ENCODE measurements at places on chromosomes 12 and 14.

DNA sequence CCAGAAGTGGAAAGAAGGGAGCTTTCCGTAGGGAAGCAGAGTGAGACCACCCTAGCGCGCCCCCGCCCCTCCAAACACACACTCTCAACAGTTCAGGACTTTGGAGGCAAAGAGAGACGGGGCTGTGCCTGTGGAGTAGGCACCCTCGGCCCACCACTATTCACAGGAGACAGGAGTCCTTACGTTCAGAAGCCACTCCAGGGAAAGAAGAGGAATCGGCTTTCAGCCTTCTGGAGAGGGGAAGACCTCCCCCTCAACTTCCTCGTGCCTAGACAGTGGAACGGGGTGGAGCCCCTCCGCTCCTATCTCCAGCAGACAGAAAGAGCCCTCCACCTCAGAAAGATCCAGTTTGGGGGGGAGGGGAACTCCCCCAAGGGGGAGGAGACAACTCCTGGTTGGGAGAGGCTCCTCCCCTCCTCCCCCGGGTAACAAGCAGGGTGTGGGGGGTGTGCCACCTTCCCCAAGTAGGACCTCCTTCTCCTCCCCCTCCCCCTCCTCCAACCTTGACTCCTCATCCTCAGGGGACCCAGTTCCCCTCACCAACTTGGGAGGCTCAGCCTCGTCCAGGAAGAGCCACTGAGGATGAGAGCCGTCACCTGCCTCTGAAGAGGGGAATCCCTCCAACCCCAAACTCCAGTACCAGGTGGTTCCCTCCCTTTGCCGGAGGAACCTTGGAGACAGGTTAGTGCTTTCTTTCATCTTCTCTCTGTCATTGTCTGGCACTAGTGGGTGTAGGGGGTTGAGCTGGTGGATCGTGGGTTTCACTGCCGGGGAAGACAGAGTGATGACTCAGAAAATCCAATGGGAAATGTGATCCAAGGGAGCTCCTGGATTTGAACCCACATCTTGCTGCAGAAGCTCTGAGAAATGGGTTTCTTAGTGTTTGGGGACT, 883 bp downstream of the FOXJ2 start:
- peak; percentile 65 for DNase-seq

- no peak for DNase-seq
Observed at GRCh38 chr14:49297102-49297501, 289.1 kb downstream of the RPS29 start.

- no peak for DNase-seq
Observed at GRCh38 chr14:90562652-90563051, 165.8 kb downstream of the CALM1 start.

GRCh38 chr14:102769049-102769327, 8.3 kb upstream of the TRAF3 start:
- no peak for DNase-seq

GRCh38 chr12:58671196-58671595, 249.1 kb downstream of the LRIG3 start:
- no peak for DNase-seq

GRCh38 chr12:12278899-12279298, 12.1 kb upstream of the LRP6 start:
- DNase-seq = no peak

- DNase-seq = no peak
Observed at GRCh38 chr12:105338966-105339365, 8.5 kb downstream of the C12orf75 start.

DNA sequence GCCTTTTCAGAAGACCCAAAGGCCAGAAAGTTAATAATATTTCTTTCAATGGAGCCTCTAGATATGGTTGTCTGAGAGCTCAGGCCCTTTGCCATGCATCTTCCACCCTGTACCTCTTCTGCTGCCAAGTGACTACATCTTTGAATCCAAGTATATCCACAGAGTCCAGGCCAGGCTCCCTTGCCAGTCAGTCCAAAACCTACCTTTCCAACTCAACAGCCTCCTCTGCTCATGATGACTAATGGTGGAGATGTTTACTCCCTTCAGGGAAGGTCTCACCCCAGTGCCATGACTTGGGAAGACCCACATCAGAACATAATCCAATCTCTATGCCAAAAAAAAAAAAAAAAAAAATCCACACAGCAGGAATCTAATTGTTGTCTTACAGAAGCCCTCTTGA, 20.4 kb downstream of the TTC9 start:
- DNase-seq = no peak

GRCh38 chr14:50920482-50921230, 23.6 kb downstream of the PYGL start:
- DNase-seq = no peak

DNA sequence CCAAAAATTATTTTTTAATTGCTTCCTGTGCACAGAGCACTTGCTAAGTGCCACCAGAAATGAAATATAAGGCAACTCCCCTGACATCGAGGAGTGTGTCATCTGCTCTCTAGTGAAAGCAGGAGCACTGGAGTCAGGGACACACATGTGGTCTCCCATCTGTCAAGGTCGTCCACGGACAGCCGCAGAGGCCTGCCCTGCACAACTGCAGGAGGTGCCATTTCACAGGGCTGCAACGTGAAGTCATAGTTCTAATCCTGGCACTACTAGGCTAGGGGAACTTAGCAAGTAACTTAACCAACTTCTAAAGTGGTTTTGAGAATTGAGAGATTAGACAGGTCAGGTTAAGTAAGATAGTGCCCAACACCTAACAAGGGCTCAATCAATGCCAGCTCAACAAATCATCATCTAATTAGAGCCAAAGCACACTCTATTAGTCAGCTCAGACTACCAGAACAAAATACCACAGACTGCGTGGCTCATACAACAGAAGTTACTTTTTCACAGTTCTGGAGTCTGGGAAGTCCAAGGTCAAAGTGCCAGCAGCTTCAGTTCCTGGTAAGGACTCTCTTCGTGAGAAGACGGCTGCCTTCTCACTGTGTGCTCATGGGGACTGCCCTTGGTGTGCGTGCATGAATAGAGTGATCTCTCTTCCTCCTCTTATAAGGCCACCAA, 30.7 kb downstream of the FOXN3 start:
- peak; percentile 28 for DNase-seq

DNA sequence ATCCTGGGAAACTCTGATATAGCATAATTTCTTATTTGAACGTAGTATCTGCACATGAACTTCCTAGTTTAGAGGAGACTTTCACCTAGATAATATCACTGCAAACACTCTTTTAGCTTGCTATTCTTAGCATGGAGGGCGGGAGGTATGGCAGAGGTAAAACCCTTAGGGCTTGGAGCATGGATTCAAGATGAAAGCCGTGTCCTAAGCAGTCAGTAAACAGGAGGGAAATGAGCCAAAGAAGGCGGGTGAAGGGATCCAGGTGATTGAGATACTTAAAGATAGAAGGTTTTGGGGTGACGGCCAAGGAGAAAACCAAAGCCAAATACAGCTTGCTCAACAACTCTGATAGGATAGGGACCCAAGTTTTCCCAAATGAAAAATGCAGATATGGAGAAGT, 107.1 kb upstream of the BCAT1 start:
- DNase-seq = no peak

- no peak for DNase-seq
Observed at GRCh38 chr12:11973396-11973795, 97.3 kb upstream of the BCL2L14 start.

- no peak for DNase-seq
Observed at GRCh38 chr12:65891987-65892481, 67.8 kb downstream of the HMGA2 start.

DNA sequence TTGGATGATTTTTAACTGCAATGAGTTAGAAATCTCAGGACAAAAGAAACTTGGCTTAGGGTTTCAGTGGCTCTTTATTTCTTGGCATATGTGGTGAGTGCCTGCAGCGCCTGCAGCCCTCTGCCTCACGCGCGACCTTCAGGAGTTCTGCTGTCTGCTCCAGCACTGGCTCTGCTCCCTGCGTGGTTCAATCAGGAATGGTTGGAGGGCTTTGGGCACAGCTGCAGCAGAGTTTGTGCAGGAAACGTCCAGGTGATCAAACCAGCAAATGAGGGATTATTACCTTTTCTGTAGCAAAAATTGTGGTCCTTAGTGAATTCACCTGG, 19.8 kb downstream of the PPM1H start:
- DNase-seq = no peak

DNA sequence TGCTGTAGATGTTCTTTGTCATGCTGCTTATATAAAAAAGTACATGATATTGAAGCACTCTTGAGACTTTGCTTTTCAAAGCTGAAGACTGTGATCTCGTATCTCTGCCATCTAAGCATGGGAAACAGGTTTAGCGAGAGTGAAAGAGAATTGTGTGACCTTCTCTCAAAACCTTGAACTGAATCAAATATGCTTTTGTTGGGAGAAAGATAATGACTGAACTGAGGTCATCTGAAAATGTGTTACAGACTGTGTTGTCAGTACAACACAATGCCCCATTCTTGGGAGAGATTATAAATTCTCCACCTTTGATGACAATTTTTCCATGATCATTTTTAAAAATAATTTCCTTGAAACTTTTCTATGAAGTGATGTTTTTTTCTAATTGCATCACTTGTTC, 272.1 kb upstream of the SEL1L start:
- no peak for DNase-seq

DNA sequence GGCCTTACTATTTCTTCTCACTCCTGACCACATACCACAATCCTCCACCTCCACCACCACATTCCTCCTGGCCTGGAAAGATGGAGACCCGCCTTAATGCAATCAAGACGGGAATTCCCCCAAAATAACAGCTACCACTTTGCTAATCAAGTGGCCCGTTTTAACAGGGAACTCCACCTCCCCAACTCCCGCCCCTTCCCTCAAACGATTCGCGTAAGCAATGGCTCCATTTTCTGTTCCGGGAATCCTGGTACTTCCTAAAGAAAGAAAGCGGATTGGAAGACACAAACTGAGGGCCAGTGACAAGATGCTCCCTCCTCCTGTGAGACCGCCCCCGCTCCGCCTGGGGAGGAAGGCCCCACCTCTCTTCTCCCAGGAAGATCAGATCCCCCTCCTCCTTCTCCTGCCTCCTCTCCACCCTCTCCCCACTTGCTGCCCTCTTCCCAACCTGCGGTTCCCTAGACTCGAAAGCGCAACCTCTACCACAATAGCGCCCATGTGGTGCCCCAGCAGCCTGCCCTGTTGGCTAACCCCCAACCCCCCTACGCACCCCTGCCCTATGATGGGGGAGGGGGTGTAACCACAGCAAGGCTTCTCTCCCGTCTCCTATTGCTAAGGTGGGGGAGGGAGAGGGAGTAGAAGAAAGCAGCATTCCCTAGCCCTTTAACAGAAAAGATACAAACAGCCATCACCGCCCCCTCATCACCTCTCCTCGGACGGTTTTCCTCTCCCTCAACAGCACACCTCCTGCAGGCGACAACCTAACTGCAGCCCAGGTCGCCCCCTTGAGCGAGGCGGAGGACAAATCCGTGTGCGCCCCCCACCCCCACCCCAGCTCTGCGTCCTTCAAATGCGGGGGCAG, 777 bp downstream of the ARF3 start:
- peak; percentile 59 for DNase-seq

GRCh38 chr12:32322354-32322753, 77.0 kb upstream of the FGD4 start:
- DNase-seq = no peak

GRCh38 chr14:90795744-90796143, 20.5 kb downstream of the TTC7B start:
- DNase-seq = no peak

DNA sequence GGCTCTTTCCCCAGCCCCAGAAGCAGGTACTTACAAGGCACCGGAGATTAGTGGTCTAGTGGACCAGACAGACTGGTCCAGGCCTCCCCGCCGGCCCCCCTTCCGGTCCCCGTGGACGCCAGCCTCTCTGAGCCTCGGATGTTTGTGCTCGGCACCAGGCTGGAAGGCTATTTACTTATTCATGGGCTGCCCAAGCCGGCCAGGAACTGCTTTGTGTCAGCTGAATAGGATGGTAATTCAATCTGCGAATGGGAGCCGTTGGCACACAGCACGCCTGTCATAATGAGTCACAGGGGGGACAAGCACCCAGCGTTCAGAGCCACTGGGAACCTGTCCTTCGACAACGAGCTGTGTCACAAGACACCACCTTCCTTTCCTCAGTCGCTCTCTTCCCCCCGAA, 82.3 kb downstream of the RIMBP2 start:
- no peak for DNase-seq

DNA sequence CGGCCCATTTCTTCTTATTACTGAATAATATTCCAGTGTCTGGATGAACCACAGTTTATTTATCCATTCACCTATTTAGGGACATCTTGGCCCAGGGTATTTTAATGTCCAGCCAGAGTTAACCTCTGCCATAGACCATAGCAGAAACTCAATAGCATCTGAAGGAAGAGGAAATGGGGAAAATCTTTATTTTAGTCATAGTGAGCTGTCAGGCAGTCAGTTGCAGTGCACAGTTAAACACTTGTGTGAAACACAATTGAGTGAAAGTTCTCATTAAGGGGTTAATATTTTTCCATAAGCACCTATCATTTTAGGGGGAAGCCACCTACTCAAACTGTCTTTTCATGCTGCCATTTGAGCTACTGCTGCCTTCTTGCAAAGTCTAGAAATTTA, 197.3 kb upstream of the PPFIA2 start:
- no peak for DNase-seq

DNA sequence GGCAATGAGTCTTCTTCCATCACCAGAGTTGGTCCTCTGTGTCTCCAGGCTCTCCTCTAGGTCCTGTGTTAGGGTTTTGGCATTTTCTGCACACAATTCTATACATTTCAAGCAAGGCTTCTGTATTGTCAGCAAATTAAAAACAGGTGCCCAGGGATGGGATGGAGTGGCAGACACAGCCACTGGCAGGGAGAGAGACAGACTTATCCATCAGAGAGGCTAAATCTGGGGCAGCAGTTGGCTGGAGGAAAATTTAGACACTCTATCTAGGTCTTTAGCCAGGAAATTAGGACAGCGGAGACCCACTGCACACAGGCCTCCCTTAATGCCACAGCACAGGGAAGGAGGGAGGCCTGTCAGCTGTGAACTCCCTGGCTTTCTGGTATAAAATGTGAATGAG, 20.2 kb downstream of the PLEKHD1 start:
- DNase-seq = no peak

DNA sequence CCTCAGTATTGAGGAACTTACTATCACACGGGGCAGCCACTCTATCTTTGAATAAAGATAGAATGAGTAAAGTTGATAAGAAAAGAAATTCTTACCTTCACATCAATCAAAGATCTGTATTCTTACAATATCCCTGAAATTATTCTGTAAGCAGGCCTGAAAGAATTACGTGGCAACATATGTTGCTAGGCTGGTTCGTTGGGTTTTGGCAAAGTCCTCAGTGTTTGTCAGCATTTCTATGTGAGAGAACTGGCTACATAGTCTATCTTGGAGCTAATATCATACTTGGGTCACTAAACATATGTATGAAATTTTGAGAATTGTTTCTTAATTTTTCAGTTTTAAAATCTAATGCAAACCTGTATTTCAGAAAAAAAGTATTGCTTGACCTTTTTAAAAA, 412.2 kb upstream of the GARIN6 start:
- no peak for DNase-seq
